Gastrocnemius medialis (tissue), 4 donors: ENCODE measurements at places on chromosomes 12 and 14. TPM values are rescaled to one million over a fixed set of nuclear protein-coding genes. Genes with fewer than 3 reads are reported as not detected.

The CABP1 gene
- not detected for total RNA-seq

The CCDC88C gene
- 1.1 TPM for total RNA-seq

The CCDC177 gene
- total RNA-seq = not detected

- no peak overlapping the region for H3K4me3 ChIP-seq
- H3K4me1 ChIP-seq = peaks cover 19% of the 10 kb centered on the region
- H3K27me3 ChIP-seq = no peaks in the 10 kb centered on the region
- H3K27ac ChIP-seq = no peak overlapping the region
- no peak for DNase-seq
Observed at GRCh38 chr14:105244334-105244733, 4.0 kb upstream of the BTBD6 start.
